ENCODE measurements at places on chromosomes 12 and 14.
A peak's percentile ranks its signal among the peaks of the same experiment; 100 is the strongest.

DNA sequence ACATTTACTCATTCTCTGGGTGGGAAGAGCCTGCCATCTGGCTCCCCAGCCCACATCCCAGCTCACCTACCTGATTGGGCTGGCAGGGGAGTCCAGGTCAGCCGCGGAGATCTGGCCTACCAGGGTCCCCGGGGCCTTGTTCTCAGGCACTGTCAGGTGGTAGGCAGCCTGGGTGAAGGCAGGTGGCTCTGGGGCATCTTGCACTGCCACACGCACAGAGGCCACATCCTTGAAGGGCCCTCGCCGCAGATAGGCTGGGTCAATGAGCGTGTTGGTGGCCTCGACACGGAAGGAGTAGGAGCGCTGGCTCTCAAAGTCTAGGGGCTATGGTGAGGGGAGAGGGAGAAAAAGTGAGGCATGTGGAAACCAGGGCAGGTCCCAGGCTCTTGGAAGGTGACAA lies 3.9 kb downstream of the CDH24 start:
- DNase-seq: no peak

GRCh38 chr14:82190742-82191141 lies 657.1 kb upstream of the SEL1L start:
- DNase-seq: no peak

GRCh38 chr12:89676930-89677329 lies 31.7 kb downstream of the ATP2B1 start:
- DNase-seq: no peak

DNA sequence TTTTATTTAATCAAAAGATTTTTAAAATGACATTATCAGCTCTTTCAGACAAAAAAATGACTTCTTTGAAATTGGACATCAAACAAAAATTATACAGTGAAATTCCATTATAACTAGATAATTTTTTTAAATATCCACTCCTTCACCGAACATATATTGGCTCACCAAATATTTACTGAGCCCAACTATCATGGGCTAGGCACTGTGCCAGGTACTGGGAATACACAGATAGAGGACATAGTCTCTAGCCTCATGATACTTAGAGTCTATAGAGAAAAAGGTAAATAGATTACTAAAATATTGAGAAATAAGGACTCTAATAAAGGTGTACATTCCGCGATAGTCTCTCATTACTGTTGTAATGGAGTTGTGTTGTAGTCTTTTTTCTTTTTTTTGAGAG lies 219.9 kb downstream of the SEC23A start:
- DNase-seq: no peak

DNA sequence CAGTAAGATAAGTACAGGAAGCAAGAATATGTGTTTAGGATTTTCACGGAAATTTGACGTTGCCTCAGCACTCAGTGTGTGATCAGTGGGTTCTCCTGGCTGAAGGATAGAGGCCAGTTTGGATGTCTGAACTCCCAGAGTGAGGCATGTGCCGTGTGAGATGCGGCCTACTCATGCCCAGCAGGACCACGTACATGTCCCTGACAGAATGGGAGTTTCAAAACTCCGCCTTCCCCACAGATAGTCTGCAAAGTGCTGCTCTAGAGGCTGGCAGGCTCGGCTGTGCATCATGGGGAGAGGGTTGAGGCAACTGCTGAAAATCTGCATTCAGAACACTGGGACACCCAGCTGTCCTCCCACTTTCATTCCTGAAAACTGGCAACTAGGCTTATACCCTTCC lies 58.3 kb downstream of the NINJ2 start:
- no peak for DNase-seq

GRCh38 chr12:89783359-89784060 lies 74.9 kb upstream of the ATP2B1 start:
- no peak for DNase-seq

DNA sequence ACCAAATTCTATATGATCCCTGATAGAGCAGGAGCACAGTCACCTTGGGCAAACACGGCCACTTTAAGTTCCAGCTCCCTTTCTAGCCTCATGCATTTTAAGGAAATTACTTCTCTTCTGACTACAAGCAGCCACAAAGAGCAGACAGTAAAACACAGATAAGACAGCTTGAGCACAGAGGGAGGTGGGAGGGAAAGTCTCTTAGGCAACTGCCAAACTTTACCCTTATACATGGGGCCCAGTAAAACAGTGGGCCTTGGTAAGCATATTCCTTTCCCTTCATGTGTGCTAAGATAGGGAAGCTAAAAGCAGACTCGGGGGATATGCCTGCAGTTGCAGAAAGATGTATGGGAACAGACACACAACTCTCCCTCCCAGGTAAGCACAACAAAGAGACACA lies 235.9 kb downstream of the CPNE8 start:
- no peak for DNase-seq

GRCh38 chr12:26723379-26724308 lies 109.3 kb downstream of the ITPR2 start:
- no peak for DNase-seq

DNA sequence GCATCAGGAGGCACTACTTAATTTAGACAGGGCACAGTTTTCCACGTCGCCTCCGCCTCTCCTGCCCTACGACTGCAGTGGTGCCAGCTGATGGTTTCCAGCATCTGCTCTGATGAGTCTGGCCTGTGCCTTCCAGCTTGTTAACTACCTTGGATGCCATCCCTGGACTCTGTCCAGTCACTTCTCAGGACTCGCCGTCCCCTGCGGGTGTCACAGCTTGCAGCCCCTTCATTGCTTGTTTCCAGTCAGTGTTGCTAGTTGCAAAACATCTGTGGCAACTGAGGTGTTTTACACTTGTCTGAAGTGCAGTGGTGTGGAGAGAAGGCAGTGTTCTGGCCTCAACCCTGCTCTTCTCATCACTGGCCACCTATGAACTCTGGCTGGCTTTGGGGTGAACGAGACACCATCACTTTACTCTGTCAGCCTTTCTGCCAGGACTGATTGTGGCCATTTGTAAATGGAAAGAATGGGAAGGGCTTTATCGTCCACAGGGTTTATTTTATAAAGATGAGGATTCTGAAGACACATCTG lies 8.3 kb downstream of the ADGRD1 start:
- no peak for DNase-seq

DNA sequence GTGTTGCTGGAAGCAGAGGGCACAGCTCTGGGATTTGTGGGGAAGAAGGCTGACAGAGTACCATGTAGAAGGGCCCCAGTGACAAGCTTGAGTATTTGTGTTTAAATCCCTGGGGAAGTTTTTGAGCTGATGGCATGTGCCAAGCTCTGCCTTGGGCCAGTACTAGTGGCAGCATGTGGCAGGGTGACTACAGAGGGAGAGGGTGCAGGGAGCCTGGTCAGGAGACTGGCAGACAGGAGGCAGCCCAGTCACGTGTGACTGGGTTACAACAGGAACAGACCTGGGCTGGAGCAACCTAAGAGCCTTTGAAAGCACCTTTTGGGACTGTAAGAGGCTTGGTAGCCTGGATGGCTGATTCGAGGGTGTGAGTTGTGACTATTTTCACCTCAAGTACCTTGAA lies 112.1 kb downstream of the TSPAN9 start:
- DNase-seq: no peak

DNA sequence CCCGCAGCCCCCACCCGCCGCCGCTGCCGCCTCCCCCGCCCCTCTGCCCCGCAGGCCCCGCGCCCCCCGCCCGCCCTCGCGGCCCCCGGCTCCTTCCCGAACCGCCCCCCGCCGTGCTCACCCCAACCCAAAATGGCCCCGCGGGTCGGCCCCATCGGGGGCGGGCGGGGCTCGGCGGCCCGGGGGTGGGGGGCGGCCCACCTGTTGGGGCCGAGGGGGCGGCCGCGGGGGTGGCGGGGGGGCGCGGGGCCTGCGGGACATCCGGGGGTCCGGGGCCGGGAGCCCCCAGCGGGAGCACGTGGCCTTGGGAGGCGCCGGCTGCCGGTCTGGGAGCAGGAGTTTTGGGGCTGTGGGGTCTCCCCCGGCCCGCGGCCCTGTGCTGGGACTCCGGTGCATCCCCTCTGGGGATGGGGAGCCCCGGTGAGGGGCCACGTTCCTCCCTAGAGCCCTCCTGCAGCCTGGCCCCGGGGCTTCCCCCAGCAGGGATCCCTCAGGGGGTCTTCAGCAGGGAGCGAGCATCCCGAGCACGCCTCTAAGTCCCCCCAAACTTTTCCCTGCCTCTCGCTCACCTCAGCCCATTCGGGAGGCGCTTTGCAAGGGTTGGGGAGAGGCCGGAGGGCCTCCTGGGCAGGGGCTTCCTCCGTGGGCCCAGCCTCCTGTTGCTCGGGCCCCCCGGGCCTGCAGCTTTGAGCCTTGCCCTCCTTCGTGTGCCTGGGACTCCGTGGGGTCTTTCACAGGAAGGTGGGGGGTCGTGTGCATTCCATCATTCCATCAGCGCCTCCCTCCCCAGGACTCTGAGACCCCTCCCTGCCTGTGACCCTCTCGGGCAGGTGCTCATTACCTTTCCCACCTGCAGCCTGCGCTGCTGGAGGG lies 710 bp downstream of the MTA1 start:
- DNase-seq: no peak

DNA sequence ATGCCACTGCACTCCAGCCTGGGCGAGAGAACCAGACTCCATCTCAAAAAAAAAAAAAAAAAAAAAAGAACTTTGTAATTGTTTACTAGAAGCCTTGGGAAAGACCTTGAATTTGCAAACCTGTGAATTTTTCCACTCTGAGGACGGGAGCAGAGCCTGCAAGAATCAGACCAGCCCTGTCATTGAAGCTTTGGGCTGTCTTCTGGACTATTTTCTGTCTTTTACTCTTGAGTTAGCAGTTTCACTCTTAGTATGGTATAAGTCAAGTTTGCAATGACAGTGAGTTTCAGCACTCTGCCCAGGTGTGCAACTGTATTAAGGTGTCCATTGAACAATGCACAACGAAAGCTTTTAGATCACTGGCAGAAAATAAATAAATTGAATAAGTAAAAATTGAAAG lies 81.4 kb upstream of the KRAS start:
- DNase-seq: no peak

GRCh38 chr14:54148251-54148650 lies 191.6 kb upstream of the BMP4 start:
- no peak for DNase-seq

DNA sequence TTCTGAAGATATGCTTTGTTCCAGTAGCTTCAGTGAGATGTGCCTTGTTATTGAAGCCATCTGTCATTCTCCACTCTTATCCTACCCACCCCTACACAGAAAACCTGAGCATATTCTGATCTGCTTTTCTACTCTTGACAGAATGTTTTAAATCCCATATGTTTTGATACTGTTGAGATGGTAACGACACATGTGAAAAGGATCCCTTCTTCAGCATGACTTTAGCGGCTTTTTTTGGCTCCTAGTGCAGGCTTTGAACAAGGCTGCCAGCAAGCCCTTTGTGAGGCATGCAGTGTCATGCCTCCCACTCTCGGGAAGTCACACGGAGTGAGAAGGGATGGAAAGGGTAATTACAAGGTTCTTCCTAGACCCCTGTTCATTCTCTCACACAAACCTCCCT lies 228.8 kb upstream of the RGS6 start:
- no peak for DNase-seq

GRCh38 chr12:50580436-50580835 lies 75.7 kb downstream of the DIP2B start:
- DNase-seq: no peak

DNA sequence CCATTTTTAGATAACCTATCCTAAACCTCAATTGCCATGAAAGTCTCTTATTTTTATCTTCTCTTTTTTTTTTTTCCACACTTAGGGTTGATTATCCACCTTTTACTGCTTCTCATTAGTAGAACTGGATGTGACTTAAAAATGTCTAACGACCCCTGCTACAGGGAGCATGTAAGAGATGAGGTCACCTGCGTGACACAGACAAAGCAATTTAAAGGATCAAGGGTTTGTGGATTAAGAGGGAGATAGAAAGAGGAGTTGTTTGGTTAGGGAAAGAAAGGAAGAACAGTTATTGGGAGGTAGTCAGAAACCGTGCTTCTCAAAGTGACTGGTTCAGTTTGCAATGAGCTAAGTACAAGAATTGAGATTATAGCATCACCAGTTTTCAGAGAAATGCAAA lies 239.1 kb downstream of the ALX1 start:
- no peak for DNase-seq

DNA sequence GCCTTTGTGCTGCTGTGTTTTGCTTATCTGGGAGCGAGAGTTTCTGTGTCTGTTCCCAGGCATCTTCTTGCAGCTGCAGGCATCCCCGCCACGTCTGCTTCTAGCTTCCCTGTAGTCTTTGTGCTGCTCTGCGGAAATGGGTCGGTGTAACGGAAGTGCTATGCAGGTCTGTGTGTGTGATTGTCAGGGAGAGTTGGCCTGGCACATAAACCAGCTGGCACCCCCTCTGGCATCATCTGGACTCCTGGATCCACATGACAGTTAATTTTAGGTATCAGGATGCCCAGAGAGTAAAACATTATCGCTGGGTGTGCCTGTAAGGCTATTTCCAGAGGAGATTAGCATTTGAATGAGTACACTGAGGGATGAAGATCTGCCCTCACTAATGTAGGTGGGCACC lies 9.4 kb upstream of the OASL start:
- no peak for DNase-seq

DNA sequence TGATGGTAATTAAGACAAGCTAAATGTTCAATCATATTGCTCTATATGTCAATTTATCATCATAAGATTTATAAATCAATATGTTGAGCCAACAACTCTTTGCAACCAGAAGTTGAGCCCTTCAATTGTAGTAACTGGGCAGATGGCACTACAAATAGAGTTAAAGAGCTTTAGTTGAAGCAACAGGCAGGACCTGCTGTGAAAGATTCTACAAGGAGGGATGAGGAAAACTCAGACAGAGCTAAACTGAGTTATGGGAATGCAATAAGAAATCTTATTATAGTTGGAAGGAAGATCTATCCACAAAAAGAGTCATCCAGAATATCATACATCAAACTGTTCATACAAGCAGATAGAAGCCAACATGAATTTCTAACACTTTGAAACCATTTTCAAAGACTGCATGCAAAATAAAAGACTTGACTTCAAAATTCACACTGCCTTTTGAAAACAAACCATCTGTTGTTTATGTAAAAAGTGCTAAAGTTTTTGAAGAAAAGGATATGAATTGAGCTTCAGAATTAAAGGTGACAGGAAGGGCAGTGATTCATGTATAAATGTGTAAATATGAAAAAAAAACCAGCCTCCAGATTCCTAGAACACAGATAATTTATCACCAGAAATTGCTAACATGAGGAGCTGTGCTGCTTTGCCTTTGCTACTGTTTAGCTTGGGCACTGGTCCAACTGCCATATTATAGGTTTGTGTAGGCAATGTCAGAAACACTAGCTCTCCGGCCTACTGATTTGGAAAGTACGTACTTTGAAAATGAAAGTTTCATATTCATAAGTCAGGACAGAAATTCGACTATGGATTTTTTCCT lies 133.2 kb downstream of the SLC35F4 start:
- DNase-seq: no peak

- peak; percentile 23 for DNase-seq
Measured at GRCh38 chr12:74602881-74603672, 65.4 kb downstream of the ATXN7L3B start.

Measured in HuH-7 (cell line).